ENCODE measurements at places on chromosomes 4 and X.

DNA sequence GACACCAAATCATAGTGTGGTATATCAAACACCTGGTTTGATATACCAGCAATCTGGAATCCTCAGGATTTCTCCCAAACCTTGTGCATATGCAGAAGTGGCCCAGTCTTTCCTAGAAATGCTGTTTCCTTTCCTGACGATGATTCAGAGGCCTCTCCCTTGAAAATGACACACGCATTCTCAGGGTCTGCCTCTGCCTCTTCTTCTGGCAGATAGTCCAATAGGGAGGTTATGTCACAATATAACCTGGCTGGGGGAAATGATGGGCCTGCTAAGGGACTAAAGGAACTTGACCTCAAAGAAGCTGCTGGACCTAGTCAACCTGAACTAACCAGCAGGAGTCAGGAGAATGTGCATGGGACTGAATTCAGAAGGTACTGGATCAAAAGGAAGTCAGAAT lies 435.2 kb downstream of the IDS start:
- no peak for DNase-seq

- no peak for DNase-seq
These were observed at the start of gene TLL1 for GRCh38 chr4:165872461-165873297. TSS of gene TLL1 (plus strand) at chr4:165873237. CDS start at chr4:165873905, 668 bp downstream.

DNA sequence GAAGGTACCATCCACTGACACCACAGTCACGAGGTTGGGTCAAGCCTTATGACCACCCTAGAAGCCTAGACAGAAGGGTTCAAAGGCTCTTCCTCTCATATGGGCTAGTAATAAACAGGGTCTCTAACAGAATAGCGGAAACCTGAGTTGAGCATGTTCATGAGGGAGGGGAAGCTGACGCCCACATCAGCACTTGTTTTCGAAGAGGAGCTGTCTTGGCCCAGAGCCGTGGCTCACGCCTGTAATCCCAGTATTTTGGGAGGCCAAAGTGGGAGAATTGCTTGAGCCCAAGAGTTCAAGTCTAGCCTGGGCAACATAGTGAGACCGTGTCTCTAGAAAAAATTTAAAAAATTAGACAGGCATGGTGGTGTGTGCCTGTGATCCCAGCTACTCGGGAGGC lies 21.5 kb upstream of the TMSB4X start:
- no peak for DNase-seq

DNA sequence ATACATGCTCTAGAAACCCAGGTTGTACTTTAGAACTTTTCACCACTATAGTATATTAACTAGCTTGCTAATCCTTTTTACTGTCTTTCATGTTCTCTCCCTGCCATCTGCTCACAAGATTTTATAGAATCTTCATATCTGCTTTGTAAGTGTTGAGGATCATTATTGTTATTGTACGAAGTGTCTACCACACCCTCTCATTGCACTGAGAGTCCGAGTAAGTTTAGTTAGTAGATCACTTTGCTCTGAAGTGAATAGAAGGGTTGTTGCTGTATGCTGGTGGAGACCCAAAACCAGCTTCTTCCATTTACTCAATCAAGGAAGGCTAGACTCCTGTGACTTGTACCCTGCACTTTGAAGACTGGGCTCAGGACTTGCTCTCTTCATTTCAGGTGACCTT lies 17.1 kb downstream of the GAB1 start:
- DNase-seq, result no peak

GRCh38 chr4:177190995-177191580 lies 118.6 kb upstream of the NEIL3 start:
- no peak for DNase-seq

DNA sequence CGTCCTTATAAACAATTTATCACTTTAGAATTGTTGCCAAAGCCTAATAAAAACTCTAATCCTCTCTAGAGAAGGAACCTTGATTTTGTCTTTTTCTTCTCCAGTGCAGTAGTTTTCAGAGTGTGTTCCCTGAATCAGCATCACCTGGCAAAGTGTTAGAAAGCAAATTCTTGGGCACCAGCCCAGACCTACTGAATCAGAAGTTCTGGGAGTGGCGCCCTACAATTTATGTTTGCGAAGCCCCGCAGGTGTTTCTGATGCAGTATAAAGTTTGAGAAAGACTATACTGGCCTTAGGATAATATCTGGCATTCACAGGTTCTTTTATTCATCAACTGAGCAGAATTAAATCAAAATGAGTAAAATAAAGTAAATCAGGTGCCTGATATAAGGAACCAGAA lies 645.8 kb upstream of the ATOH1 start:
- DNase-seq, result no peak

DNA sequence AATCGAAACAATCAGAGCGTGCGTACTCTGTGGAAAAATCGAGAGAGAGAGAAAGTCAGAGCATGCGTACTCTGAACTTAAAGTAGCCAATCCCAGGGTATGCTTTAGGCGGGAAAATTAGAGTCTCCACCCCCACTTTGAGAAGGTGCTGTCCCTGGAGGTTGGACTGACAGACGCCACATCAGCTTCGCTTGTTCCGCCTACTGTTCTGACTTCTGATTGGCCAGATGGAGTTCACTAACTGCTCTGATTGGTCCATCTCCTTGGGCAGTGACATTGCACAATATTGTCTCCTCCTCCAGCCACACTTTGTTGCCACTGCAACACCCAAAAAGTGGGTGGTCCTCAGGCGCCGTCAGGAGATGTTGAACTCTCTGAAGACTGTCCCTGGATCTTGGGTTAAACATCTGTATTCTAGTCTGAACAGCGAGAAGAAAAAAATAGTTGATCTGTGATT lies at the start of gene SSX5:
SSX5 (minus strand) TSS at position 51 of the 457 bp plus-strand sequence. CDS start 1,437 bp downstream, outside the sequence.
- DNase-seq, result no peak

- no peak for DNase-seq
These were observed 625.3 kb upstream of the PCDH7 start for GRCh38 chr4:30094887-30095286.

- DNase-seq, result no peak
These were observed 18.6 kb upstream of the ZIC3 start for GRCh38 chrX:137547291-137547690.

DNA sequence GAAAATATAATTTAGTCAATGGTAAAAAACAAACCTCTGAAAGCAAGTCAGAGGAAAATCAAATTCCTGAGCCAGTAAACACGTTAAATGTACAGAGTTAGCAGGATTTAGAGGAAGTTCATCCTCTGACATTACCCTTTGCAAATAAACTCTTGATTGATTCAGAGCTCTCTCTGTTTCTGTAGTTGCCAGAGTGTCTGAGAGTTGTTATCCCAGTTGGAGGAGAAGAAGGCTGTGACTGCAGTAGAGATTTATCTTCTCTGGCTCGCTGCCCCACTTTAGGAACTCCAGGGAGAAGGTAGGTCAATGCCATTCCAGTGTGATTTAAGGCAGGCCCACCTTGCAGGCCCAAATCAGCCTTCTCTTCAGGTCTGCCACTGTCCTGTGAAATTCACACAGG lies 6.2 kb upstream of the AMOT start:
- DNase-seq, result no peak

GRCh38 chr4:162891788-162892707 lies 274.6 kb downstream of the NAF1 start:
- DNase-seq, result no peak

GRCh38 chr4:113212613-113213012 lies 163.2 kb downstream of the ANK2 start:
- DNase-seq, result no peak

GRCh38 chr4:74624351-74625151 lies 169.8 kb downstream of the BTC start:
- no peak for DNase-seq

DNA sequence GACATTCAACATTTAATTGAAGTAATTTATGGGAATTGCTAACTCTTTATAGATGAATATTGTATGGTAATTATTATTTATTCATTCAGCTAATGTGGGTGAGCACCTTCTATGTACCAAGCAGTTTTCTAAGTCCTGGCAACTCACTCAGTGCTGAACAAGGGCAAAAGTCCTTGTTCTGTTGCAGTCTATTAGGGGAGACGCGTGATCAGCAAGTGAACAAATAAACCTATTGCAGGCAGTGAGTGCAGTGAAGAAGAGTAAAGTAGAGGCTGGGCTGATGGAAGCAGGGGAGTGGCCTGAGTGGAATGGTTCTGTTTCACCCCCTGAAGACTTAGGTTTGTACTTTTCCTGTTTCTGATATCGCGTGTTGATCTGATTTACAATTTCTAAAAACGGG lies 214.3 kb downstream of the RAPGEF2 start:
- DNase-seq, result no peak

DNA sequence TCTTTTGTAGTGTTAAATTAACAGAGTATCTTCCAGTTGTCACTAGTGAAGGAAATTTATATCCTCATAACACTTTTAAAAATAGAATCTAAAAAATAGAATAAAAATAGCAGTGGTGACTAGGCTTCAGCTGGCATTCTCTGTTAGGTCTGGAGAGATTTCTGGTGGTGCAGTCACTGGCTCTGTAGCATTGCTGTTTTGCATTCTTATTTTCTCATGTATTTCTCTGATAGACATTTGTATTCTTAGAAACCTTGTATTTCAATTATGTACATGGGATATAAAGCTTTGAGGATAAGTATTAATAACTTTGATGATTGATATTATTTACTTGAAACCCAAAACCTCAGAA lies 87.6 kb downstream of the TMEM131L start:
- no peak for DNase-seq

Data from GDM1 (cell line).